ENCODE measurements at places on chromosomes 4 and X. TPM values are rescaled to one million over a fixed set of nuclear protein-coding genes. Genes with fewer than 3 reads are reported as not detected.

- DNase-seq, result no peak
These were observed 553.8 kb downstream of the CENPC start for GRCh38 chr4:66991521-66991920.

DNA sequence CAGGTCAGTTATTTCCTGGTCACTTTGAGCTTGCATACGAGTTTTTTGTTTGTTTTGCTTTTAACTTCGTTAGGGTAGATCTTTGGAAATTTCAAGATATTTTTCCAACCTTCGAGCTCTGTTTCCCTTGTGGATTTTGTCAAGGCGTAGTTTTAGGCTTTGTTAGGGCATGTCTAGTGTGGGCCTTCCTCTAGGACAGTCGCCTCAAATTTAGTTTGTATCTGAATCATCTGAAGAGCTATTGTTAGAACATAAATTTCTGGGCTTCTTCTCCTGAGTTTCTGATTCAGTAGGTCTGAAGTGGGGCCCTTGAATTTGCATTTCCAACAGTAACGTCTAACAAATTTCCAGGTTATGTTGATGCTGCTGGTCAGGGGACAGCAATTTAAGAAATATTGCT lies 48.8 kb upstream of the RBM47 start:
- DNase-seq, result no peak

SLC9B2 gene
- 5.0 TPM for total RNA-seq

GRCh38 chr4:137923494-137923893 lies 318.7 kb downstream of the SLC7A11 start:
- no peak for DNase-seq

- no peak for DNase-seq
These were observed 64.7 kb upstream of the RPL34 start for GRCh38 chr4:108555701-108556100.

DNA sequence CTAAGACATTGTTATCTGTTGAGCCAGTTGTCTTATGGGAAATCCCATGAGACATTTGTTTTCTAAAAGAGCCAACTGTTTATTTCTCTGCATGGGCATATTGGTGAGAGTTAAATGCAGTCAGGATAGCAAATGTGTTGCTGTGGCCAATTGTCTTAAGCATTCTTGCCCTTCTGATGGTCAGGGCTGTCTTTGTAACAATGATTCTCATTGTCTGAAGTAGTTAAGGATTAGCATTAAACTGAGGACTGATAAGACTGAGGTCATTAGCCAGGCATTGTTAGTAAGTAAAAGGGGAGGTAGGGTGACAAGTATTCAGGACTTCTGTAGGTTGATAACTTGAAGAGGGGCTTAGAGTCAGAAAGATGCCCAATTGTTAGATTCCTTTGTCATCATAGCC lies 11.2 kb upstream of the MORF4L2 start:
- DNase-seq, result no peak

- DNase-seq, result no peak
These were observed 139.2 kb downstream of the HDX start for GRCh38 chrX:84363051-84363450.

DNA sequence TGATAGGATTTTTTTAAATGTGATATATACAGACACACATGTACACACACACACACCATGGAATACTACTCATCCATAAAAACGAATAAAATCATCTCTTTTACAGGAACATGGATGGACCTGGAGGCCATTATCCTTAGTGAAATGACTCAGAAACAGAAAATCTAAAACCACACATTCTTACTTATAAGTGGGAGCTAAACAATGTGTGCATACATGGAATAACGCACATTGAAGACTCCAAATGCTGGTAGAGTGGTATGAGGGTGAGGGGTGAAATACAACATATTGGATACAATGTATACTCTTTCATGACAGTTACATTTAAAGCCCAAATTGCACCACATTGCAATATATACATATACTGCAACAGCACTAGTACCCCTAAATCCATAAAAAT lies 120.2 kb upstream of the ADGRL3 start:
- DNase-seq, result no peak

DNA sequence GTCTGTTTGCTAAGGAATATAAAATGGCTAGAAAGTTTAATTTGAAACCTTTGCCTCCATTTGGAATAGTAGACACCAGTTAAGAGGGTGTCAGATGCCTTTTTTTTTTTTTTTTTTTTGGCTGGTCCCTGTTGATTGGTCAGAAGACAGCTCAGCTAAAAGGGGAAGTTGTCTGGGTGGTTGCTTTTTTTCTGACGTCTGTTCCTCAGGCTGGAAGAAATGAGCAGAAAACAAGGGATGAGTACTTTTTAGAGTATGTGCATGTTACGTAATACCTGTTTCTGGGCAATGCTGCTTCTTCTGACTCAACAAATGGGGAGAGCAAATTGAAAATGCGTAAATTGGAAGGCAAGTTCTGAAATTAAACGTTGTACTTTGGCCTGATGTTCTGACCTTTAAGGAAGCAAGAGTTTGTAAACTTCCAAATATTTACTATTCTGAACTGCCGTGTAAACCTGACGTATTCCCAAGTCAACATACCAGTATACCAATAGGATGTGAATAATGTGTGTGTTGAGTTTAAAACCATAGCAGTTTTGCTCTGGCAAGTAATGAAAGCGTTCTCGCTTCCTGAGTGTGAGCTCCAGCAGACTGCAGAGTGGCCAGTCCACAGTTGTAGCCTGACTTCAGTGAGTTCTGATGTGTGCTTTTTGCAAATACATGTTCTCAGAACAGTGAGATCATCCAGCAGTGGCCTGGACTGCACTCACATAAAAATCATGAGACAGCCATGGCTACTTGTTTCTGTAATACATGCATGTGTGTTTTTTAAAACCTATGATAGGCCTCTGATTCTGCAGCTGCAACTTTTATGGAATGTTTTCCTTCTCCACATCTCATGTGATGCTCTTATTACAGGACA lies 1.7 kb downstream of the SAT1 start:
- DNase-seq, result no peak

DNA sequence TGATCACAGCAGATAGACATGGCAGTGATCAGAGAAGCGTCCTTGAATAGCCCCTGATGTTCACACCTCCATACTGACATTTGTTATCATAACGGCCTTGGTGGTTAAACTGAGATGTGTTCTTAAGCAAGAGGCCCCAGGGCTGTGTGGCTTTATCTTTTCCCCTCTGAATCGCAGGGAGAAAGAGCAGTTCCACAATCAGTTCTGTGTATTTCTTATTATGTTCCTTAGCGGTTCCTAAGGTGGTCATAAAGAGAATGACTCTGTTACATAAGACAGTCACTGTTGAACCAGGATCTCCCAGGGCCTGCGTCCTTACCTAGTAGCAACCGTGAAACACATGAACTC lies 52.8 kb upstream of the CBR4 start:
- DNase-seq, result no peak

DNA sequence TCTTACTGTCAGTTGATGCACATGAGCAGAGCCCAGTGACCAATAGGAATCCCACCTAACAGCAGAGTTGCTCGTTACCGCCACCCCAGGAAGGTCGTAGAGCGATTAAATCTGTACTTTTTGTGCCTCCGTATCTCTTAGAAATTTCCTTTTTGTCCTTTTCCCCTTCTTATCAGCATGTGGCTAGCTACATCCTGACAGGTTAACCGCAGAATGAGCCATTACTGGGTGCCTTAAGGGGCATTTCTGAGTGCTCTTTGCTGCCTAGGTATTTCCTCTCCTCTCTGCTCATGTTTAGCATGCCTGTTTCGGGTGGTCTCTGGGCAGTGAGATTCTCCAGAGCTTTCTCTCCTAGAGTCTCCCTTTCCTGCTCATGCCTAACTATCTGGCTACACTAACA lies 530.5 kb downstream of the FAM133A start:
- DNase-seq, result no peak

GRCh38 chr4:2081540-2081939 lies 22.4 kb downstream of the NAT8L start:
- no peak for DNase-seq

GSX2 gene
- not detected for total RNA-seq

GRCh38 chr4:2963966-2964471 lies 648 bp downstream of the GRK4 start:
- no peak for DNase-seq

TLR10 gene
- not detected for total RNA-seq

GJB1 gene
- total RNA-seq, result 80.4 TPM

ADGRG4 gene
- not detected for total RNA-seq

GRCh38 chrX:107025545-107025944 lies 25.5 kb upstream of the MORC4 start:
- DNase-seq, result peak; percentile 14

GRCh38 chr4:8534129-8534528 lies 46.1 kb upstream of the GPR78 start:
- peak; percentile 73 for DNase-seq

CYTL1 gene
- total RNA-seq, result not detected
